Activated T-cell treated with anti-CD3 and anti-CD28 coated beads, Interleukin-2, amount 50 U/mL, for 72 hours (primary cell): ENCODE measurements at places on chromosomes 2 and 18. TPM values are rescaled to one million over a fixed set of nuclear protein-coding genes. Genes with fewer than 3 reads are reported as not detected.

The DHRS9 gene
- 6.3 TPM for total RNA-seq

The AMER3 gene
- total RNA-seq = not detected

The CXCR2 gene
- 0.48 TPM for total RNA-seq

The RNF144A gene
- 73.9 TPM for total RNA-seq

The HAAO gene
- 6.1 TPM for total RNA-seq

The CHCHD5 gene
- total RNA-seq = 30.4 TPM

The EFR3B gene
- 0.60 TPM for total RNA-seq

The ZAP70 gene
- 190 TPM for total RNA-seq

The CRYGD gene
- not detected for total RNA-seq

The FOXI3 gene
- not detected for total RNA-seq

The MC4R gene
- not detected for total RNA-seq

The SOCS6 gene
- total RNA-seq = 1.7 TPM

The RGPD3 gene
- 0.24 TPM for total RNA-seq

The ACMSD gene
- total RNA-seq = not detected

The IL36A gene
- total RNA-seq = not detected

The DCC gene
- not detected for total RNA-seq

The ASB18 gene
- not detected for total RNA-seq

The MC2R gene
- not detected for total RNA-seq

The CRYGC gene
- not detected for total RNA-seq

The AQP12A gene
- not detected for total RNA-seq

The RBM44 gene
- 1.9 TPM for total RNA-seq

The PLGLB1 gene
- total RNA-seq = 5.7 TPM

The CNTNAP5 gene
- total RNA-seq = not detected

The DES gene
- total RNA-seq = 0.10 TPM

The GLI2 gene
- not detected for total RNA-seq

The FEV gene
- total RNA-seq = not detected

The CYP27A1 gene
- total RNA-seq = 0.30 TPM

The RNF125 gene
- 43.3 TPM for total RNA-seq

The RTKN gene
- 3.1 TPM for total RNA-seq

The CHRNG gene
- total RNA-seq = not detected
